ENCODE measurements at places on chromosomes 12 and 14.

DNA sequence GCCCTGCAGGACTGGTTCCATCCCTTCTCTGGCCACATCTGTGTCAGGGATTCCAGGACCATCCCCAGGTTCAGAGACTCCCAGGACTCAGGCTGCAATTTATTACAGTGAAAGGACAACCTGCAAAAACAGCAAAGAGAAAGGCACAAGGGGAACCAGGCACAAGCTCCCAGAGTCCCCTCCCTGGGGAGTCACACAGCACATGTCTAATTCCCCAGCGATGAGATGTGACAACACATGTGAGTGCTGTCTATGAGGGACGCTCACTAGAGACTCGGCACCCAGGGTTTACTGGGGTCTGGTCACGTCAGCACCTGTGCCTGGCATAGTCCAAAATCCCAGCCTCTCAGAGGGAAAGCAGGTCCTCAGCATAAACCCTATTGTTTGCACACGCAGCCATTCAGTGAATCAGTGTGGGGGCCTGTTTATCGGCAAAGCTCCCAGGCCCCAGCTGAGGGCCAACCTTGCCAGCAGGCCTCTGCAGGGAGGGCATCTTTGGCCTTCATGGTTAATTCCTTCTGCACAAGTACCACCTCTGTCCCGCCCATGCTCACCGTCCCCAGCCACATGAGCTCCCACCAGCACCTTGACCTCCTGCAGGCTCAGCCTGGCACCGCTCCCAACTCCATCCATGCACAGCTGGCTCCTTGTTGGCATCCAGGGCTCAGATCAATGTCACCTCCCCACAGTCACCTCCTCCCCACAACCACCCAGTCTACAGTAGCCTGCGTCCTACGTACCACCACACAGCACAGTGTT, 198.9 kb upstream of the SFSWAP start:
- no peak for DNase-seq

DNA sequence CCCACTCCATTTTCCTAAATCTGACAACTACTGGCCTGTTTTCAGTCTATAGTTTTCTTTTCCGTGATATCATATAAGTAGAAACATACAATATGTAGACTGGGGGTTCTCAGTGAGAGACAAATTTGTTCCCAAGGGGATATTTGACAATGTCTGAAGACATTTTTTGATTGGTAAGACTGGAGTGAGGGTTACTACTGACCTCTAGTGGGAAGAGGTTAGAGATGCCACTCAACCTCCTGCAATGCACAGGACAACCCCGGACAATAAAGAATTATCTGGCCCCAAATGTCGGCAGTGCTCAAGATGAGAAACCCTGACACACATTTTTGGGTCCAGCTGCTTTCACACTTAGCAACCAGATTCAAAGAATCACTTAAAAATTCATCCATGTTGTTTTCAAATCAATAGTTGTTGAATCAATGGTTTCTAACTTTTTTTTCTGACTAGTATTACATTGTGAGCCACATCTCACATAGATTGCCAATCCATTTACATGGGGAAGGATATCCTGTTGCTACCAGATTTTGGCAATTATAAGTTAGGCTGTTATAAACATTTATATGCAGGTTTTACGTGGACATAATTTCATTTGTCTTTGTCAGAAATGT, 307.1 kb downstream of the RPL10L start:
- no peak for DNase-seq

- DNase-seq, result no peak
Measured at GRCh38 chr12:104122298-104122697, 15.7 kb downstream of the NFYB start.

DNA sequence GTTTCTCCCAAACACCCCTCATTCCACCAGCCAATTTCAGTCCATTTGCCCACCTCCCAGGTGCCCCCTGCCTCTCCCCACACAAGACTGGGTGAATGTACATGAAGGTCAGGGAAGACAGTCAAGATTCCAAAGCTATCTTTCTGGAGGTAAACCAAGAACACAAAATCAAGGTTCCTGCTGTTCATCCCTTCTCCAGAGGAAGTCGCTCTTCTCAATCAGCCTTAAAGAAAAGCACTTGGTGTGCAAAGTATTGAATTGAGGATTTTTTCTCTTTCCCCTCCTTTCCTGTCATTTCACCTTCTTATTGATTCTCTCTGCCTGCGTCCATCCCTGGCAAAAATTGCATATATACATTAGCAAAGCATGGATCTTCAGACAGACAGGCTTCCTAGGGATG, 4.5 kb downstream of the GRIN2B start:
- no peak for DNase-seq

- no peak for DNase-seq
Measured at GRCh38 chr12:130849561-130850417, 10.7 kb upstream of the STX2 start.

- DNase-seq, result no peak
Measured at GRCh38 chr12:50720085-50720484, 43.8 kb upstream of the ATF1 start.

DNA sequence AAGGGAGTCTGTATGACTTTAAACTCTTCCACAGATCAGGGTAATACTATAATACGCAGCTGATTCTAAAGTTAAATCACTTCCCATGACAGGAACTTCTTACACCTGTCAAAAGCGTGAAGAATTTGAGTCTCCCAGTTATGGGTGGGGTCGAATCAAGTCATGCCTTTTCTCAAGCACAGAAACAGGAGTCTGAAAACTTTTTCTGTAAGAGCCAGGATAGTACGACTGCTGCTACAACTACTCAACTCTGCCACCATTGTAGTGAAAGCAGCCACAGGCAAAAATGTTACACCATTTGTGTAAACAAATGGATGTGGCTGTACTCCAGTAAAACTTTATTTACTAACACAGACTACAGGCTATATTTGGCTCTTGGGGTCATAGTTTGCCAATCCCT, 90.3 kb downstream of the DUSP6 start:
- no peak for DNase-seq

GRCh38 chr14:58150243-58150805, 1.7 kb downstream of the ARMH4 start:
- DNase-seq, result no peak

- DNase-seq, result no peak
Measured at GRCh38 chr14:56300495-56300894, 182.3 kb downstream of the PELI2 start.

GRCh38 chr14:50944647-50945413, 547 bp upstream of the PYGL start:
- no peak for DNase-seq

DNA sequence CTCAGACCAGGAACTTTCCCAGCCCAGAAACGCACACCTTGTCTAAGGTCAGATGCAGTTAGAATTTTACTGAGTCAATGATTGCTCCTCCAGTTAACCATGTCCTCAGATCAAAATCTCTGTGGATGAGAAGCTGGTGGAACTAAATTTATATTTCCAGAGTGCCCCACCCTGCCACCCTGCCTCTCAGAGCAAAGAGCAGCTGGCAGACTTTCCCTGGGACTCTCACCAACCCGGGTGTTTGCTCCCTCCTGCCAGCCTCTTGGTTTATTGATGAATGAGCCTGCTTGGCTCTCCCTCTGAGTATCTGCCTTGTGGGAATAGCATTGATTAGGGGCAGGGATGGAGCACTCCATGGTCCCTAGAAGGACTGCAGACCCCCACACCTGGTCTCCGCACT, 5.9 kb upstream of the KRT1 start:
- DNase-seq, result no peak

- DNase-seq, result no peak
Measured at GRCh38 chr14:61608245-61609165, 86.8 kb upstream of the HIF1A start.

GRCh38 chr12:127107744-127108143, 1159.2 kb upstream of the TMEM132C start:
- no peak for DNase-seq

Data from immature natural killer cell (primary cell).